ENCODE measurements at places on chromosomes 6 and 20.
A peak's percentile ranks its signal among the peaks of the same experiment; 100 is the strongest.

DNA sequence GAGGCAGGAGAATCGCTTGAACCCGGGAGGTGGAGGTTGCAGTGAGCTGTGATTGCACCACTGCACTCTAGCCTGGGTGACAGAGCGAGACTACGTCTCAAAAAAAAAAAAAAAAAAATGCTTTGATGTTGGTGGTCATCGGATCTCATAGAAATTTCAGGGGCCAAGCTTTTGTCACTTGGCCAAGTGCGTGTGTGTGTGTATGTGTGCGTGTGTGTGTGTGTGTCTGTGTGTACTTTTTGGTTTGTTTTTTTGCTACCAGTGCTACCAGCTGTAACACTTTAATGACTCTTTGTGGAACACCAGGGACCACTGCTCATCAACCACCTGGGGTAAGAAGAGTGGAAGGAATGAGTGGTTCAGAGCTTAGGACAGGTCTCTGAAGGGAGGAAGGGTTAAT, 49.7 kb downstream of the TRAF3IP2 start:
- DNase-seq = no peak

GRCh38 chr6:130593200-130593599, 227.4 kb downstream of the TMEM200A start:
- DNase-seq = no peak

GRCh38 chr6:137001299-137001976, 43.3 kb downstream of the IL20RA start:
- peak; percentile 15 for DNase-seq

DNA sequence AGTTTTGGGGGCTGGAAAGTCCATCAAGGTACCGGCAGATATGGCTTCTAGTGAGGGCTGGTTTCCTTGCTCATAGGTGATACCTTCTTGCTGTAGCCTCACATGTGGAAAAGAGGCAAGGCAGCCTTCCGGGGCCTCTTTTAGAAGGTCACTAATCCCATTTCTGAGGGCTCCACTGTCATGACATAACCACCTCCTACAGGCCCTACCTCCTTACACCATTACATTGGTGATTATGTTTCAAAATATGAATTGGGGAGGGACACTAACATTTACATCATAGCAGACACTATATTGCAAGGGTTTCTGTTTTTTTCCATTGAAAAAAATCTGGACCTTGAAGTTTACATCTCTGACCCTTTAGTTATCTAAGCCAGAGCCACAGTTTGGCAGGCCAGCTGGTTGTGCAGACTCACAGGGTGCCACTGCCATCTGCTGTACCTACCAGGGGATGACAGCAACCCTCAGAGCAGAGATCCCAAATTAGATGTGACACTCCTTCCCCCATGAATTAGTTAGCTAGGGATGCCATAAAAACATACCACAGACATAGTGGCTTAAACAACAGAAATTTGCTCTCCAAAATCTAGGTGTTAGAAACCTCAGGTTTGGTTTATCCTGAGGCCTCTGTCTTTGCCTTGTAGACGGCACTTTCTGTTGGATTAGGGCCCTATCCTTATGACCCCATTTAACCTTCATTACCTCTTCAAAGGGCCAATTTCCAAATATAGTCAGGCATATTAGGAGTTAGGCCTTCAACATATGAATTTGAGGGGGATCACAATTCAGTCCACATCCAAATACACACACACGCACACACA, 166.4 kb upstream of the RNF217 start:
- no peak for DNase-seq

DNA sequence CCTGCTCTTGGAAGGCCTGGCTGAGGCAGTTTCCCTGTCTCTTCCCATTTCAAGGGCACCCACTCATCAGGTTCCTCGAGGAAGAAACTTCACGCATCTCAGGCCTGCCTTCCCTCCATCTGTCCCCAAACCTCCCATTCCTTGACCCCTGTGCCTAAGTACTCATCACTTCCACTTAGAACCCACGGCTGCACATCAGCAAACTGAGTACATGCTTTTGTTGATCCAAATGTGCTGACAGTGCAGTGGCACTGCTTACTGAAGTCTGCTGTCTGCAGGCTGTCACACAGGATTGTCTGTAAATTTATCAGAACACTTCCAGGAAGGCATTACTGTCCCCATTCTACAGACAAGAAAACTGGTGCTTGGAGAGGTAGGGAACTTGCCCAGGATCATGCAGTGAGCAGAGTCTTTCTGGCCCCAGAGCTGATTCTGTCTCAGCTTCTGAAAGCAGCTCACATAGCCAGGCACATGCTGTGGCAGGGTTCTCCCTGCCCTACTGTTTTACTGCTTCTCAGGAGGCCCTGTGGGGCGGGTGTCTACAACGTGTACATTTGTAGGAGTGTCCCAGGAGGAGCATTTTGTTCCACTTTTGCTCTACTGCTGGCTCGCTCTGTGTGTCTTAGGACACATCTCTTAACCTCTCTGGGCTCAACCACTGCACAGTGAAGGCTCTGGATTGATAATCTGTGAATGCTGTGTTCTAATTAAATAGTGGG, 64.2 kb upstream of the XRN2 start:
- DNase-seq = no peak

DNA sequence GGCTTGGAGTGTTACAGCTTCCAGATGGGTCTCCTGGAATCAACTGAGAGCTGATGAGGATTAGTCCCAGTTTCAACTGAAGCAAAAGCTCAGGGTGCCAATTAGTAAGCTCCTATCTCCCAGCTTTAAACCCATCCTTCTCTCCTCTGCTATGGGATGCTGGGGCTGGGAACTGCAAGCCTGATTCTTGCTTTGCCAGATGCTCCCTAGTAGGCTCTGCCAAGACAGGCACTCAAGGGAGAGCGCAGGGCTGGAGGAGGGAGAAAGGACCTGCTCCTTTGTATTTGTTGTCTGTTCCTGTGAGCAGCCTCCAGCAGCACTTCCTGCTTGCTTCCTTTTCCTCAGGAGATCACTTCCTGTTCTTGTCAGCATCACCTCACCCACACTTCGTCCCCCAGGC, 309.7 kb downstream of the KIF16B start:
- DNase-seq = no peak

DNA sequence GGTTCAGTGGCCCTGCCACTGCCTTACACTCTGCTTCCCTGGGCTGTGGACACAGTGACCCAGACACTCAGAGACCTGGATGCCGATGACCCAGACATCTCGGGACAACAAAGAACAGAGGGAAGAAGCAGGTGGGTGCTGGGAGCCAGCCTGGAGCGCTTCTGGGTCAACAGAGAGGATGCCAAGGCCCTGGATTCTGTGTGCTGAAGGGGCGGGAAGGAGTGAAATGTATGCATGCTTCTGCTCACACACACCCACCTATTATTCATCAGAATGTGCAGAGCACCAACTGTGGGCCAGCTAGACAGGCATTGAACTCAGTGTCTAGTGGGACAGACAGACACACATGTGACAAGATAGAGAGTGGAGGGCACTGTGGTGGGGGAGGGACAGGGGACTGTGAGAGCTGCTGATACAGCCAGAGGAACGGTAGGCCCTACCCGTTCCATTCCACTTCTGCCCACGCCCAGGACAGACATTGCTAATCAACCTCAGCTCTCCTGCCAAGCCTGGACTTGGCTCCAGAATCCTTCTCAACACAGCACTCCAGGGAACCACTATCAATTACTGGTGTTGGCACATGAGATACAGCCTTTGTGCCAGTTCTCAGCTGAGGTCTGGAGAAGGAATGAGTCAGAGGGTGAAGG, 20.2 kb downstream of the KCNK15 start:
- DNase-seq = no peak

- no peak for DNase-seq
These were observed 206.8 kb upstream of the PLCB4 start for GRCh38 chr20:8862092-8862491.

GRCh38 chr6:116511424-116512110, at the start of gene CALHM5:
TSS of gene CALHM5 (plus strand) at chr6:116511639. CDS start at chr6:116511697, 58 bp downstream.
- DNase-seq = peak; percentile 83

GRCh38 chr20:54601831-54602515, 126.6 kb downstream of the DOK5 start:
- no peak for DNase-seq

DNA sequence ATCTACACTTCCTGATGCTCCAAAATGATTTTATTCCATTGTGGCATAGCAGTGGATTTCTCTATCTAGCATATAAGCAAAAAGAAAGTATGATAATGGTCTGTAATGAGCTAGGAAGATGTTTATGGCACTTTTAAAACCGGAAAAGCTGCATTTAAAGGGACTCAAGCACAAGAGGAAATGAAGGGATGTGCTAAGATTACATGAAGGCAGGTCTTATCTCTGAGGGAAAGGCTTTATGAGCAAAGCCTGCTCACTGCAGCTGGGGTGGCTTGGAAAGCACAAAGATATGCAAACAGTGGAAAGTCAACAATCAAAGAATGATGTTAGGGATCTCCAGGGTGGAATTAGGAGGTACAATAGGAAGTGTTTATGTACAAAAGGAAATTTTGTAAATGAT, 138.2 kb downstream of the TENT5A start:
- peak; percentile 68 for DNase-seq
